ENCODE measurements at places on chromosomes 1 and 21.
A peak's percentile ranks its signal among the peaks of the same experiment; 100 is the strongest.

- no peak for DNase-seq
These were observed 648.7 kb downstream of the USP25 start for GRCh38 chr21:16378525-16378924.

GRCh38 chr21:41620541-41620940 is 112.6 kb upstream of the TMPRSS2 start:
- DNase-seq, result no peak

- peak; percentile 64 for DNase-seq
These were observed 21.6 kb upstream of the POFUT2 start for GRCh38 chr21:45309069-45309986.

DNA sequence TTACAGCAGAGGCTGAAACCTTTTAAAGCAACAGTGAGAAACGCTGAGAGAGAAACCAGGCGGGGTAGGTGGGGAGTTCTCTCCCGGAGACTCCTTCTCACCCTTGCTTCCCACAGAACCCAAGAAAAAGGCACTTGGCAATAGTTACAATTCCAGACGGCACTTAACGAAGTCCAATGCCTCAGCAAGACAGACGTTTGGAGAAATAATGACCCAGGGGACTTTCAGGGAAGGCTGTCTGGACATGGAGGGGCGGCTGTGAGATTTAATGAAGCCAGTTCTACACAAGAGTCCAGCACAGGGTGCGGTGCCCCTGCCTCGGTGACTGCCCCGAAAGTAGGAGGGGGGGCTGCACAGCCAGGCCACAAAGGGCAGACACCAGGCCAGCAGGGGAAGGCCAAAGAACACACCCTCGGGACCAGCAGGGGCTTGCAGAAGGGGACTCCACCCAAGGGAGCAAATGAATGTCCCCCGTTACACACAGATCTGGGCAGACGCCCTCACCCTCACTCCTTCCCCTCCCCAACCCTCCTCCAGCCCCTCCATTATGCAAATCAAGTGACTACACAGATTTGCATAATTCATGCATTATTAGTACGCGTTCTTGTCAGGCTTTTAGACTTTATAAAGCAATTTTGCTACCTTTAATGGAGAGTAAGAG is 26.3 kb downstream of the KCNN3 start:
- no peak for DNase-seq

DNA sequence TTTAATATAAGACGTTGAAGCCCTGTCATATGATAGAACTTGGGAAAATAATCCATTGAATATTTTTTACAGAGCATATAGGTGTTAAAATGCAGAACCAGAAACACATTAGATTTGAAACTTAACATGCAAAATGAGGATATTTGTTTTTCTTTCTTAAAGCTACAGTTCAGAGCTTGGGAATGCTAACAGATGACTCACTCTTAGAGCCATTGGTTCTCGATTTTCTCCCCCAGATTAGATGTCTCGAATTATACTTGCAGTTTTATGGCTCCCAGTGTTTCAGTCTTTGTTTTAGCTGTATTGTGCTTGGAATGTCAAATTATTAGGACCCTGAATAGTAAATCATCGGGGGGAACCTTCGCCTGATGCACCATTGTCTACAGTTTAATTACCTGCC is 575.7 kb upstream of the ZP4 start:
- no peak for DNase-seq

DNA sequence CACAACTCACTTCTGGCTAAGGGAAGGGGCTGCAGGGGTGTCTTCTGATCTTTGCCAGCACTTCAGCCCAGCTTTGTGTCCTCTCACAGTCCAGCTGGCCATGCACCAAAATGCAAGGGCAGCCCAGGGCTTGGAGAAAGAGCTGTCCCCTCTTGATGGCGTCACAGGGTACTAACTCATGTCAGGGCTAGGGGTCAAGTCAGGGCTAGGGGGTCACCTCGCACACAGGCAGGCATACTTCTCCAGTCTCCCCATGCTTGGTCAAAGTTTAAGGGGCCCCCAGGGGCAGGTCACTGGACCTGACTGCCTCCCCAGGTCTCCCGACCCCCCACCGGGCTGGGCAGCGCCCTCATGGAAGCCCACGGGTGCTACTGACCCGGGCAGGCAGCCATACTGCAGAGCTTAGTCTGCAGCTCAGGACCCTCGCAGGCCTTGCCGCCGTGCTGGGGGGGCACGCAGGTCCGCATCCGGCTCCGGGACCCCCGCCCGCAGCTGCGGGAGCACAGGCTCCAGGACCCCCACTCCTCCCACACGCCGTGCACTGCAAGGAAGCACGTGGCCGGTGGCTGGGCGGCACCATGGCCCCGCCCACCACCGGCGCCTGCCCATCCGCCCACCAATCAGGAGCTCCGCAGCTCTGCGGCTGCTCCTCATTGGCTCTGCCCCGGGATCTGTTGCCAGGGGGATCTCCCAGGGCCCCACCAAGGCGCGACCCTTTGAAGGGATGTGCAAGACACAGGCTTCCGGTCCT is 21.5 kb downstream of the ADGRB2 start:
- DNase-seq, result no peak

GRCh38 chr1:218529646-218530300 is 184.6 kb downstream of the TGFB2 start:
- DNase-seq, result no peak

- no peak for DNase-seq
These were observed 284.4 kb downstream of the LRRC7 start for GRCh38 chr1:69852151-69852550.

- DNase-seq, result no peak
These were observed 7.6 kb upstream of the CLCA2 start for GRCh38 chr1:86416343-86416742.

GRCh38 chr1:85420199-85420598 is 44.8 kb downstream of the DDAH1 start:
- DNase-seq, result no peak

GRCh38 chr1:116806671-116807070 is 52.4 kb downstream of the CD2 start:
- DNase-seq, result no peak

GRCh38 chr1:208010487-208011071 is 99.7 kb upstream of the CD34 start:
- DNase-seq, result no peak

- peak; percentile 46 for DNase-seq
These were observed 96.7 kb downstream of the DYRK1A start for GRCh38 chr21:37463083-37463801.

GRCh38 chr1:185491604-185492003 is 174.6 kb upstream of the IVNS1ABP start:
- no peak for DNase-seq

- no peak for DNase-seq
These were observed 55.5 kb upstream of the EPS8L3 start for GRCh38 chr1:109818988-109819764.

GRCh38 chr1:240404286-240404685 is 207.7 kb downstream of the GREM2 start:
- DNase-seq, result no peak

GRCh38 chr1:8701794-8702471 is 115.5 kb downstream of the RERE start:
- DNase-seq, result peak; percentile 15

DNA sequence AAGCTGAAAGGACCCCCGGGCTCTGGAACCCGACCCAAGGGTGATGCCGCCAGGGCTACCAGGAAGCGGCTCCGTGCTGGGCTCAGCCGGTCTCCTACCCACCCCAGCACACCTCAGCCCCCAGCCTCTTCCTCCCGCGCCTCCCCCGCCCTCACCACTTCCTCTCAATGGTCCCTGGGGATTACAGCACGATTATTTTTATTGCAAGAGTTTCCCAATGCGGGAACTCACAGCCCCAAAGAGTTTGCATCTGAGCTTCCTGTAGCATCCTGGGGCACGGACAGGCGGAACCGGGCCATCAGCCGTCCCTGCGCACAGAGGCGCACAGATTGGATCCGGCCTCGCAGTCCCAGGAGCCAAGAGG is 8.7 kb upstream of the SLX9 start:
- DNase-seq, result peak; percentile 71

GRCh38 chr1:41656825-41657500 is 172.5 kb upstream of the EDN2 start:
- no peak for DNase-seq

- no peak for DNase-seq
These were observed 1.6 kb downstream of the CNIH3 start for GRCh38 chr1:224617410-224618355.

DNA sequence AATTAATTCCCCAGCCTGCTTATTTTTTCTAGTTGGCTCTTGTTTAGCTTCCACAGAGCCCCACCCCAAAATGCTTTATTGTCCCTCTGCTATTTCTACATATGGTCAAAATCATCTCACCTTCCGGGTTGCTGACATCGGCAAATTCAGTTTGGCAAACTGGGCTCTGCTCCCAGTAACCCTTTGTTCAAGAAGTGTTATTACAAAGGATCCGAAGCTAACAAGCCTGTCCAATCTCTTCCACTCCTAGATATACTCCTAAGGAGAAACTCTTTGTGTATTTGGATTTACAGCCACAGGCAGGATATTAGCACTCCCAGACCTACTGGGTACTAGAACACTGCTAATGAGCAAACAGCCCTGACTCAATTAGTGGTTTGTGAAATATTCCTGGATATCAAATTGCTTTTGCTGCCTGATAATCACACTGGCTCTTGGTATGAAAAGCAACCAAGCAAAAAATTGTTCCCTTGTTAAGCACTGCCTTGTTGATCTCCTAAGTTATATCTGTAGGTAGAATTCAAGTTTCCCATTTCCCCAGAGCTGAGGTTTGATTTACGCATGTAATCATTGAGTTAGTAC is 4.0 kb downstream of the JUN start:
- DNase-seq, result peak; percentile 16

DNA sequence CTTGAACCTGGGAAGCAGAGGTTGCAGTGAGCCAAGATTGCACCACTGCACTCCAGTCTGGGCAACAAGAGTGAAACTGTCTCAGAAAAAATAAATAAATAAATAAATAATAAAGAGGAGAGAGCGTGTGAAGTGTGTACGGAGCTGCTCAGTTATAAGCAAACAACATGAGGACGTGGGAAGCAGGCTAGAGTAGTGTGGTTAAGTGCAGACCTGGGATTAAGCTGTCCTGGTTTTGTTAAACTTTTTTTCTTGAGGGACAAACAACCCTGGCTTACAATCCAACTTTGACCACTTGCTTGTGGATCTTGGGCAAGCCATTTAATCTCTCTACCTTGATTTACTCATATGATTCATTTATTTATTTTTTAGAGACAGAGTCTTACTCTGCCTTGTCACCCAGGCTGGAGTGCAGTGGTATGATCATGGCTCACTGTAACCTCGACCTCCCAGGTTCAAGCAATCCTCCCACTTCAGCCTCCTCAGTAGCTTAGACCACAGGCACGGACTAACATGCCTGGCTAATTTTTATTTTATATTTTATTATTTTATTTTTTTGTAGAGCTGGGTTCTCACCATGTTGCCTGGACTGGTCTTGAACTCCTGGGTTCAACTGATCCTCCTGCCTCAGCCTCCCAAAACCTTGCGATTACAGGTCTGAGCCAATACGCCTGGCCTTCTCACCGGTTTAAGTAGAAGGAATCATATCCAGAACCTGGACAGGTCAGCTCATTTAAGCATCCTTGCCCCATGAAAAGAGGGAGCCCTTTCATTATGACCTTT is 52.7 kb downstream of the RPS6KA1 start:
- no peak for DNase-seq

- no peak for DNase-seq
These were observed 79.6 kb downstream of the PDE4B start for GRCh38 chr1:65872301-65872700.

DNA sequence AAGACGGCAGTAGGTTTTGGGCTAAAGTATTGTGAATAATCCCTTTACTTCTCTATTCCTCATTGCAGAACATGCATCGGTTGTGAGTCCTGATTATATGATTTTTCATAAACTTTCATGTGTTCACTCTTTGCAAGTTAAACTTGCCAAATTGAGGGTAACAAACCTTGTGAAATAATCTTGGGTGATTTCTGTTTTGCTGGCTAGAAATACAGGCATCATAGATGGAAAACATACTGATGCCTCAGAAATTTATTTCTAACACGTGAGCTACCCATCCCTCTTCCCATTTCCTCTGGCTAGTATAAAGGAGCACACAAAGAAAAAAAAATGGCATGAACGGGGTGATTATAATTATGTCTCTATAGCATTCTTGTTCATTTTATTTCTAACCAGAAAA is 39.6 kb downstream of the RGS5 start:
- DNase-seq, result no peak

DNA sequence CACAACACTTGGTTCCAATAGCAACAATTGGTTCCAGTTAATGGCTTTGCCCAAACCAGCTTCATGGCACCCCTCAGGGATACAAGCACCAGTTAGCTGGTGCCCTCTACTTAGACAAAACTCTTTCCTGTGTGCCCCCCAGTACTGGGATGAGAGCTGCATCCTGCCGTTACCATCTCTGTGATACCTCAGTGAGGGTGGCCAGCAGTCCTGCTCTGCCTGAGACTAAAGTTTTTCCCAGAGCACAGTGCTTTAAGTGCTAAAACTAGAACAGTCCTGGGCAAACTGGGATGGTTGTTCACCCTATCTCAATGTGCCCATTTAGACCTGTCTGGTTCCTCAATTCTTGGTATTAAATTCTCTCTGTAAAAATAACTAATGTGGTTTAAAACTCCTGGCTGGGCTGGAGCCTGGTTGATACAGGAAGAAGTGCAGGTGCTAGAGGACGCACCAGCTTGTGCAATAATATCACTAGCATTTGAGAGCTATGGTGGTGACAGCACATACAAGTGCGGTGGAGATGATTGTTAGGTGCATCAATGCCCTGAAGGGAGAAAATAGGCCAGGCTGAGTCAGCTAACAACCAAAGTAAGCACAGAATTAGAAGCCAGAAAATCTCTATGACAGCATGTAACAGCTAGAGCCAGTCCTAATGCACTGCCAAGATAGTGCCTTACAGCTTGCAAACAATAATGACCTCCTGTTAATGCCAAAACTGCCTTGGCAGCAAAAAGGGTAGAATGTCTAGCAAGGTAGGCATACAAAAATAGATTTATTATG is 179.8 kb upstream of the GALNT2 start:
- no peak for DNase-seq

DNA sequence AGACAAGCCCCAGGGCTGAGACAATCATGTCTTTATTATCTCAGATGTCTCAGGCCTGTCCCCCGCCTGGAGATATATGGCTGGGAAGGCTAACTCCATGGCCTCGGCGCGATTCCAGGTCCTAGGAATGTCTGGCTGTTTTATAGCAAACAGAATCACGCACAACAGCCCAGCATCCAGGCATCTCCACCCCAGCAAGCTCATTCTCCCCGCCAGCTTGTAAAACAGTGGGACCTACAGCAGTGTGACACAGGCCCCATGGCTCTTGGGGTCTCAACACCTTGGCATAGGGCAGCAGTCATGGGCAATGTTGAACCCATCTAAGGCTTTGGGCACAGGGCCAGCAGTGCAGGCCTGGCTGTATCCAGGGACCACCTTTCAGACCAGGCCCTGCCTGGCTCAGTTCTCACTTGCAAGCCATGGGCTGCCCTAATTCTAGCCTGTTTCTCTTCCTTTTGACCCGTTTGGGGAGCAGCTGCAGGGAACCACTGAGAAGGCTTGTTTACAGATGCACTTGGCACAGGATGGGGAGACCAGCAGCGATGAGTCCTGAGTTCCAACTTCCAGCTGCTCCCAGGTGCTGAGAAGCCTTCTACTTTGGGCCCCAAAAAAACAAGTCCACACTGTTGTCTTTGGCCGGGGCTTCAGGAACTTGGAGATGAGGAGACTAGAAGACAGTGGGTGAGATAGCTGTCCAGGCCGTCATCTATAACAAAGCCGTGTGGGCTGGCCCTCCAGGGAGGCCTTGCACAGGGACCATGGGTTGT is 34.4 kb downstream of the WNT4 start:
- no peak for DNase-seq
